Stimulated activated CD4-positive, alpha-beta T cell treated with anti-CD3 and anti-CD28 coated beads, Interleukin-1b, Interleukin-23, amount 100 ng/mL, for 1 hour (primary cell): ENCODE measurements at places on chromosomes 12 and 14.

- no peak for DNase-seq
Measured at GRCh38 chr14:29097476-29097875, 330.9 kb downstream of the FOXG1 start.

DNA sequence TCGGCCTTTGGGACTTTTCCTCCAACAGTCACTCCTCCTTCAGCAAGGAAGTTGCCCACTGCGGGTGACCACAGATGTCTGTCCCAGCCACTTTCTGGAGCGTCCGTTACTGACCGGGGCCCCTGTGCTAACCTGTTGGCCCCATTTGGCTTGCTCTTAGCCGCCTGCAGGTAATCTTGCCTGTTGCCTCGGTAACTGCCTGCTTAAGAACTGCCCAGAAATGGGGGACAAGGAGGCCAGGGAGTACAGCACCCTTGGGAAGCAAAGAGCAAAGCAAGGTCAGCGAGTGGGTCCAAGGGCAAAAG lies 338.8 kb upstream of the SFSWAP start:
- DNase-seq: no peak

DNA sequence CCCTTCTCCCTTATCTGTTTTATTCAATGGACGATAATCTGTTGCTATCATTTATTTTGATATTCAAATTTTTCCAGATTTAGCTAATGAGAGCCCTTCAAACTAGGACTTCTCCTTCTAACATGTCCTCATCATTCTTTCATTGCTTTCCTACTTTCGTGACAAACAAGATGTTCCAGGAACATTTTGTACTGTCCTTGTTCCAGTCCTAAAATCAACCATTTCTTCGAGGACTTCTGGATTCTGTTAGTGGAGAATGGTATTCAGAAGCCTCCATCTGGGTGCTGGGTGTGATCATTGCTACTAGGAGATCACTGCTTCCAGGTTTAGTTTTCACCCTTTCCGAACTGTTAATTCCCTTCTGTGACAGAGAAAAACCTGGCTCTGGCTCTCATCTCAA lies 29.5 kb upstream of the FBXO34 start:
- no peak for DNase-seq

GRCh38 chr12:104730763-104731162 lies 227.3 kb downstream of the SLC41A2 start:
- DNase-seq: no peak

GRCh38 chr12:57487055-57487596 lies 742 bp upstream of the MARS1 start:
- DNase-seq: no peak

- DNase-seq: no peak
Measured at GRCh38 chr12:130391186-130391585, 53.5 kb downstream of the PIWIL1 start.
